ENCODE measurements at places on chromosomes 3 and 15. TPM values are rescaled to one million over a fixed set of nuclear protein-coding genes. Genes with fewer than 3 reads are reported as not detected.
A peak's percentile ranks its signal among the peaks of the same experiment; 100 is the strongest.

DNA sequence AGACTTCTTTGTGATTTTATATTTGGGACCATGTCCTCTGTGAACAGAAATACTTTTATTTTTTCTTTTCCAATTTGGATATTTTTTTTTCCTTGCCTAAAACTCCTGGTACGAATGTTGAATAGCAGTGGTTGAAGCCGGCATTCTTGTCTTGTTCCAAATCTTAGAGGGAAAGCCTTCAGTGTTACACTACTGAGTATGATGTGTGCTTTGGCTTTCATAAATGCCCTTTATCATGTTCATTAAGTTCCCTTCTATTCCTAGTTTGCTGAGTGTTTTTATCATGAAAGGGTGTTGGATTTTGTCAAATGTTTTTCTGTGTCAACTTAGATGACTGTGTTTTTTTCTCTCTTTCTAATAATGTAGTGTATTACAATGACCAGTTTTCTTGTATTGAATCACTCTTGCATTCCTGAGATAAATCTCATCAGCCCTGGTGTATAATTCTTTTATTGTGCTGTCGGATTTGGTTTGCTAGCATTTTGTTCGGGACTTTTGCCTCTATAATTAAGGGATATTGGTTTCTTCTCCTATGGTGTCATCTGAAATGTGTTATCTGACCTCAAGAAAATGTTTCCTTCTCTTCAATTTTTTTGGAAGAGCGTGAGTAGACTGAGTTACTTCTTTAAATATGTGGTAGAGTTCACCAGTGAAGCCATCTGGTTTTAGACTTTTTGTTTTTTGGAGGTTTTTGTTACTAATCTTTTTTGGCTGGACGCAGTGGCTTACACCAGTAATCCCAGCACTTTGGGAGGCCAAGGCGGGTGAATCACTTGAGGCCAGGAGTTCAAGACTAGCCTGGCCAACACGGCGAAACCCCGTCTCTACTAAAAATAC is 33.3 kb downstream of the MAP1A start:
- DNase-seq = peak; percentile 63

- peak; percentile 90 for DNase-seq
Observed at GRCh38 chr15:59190291-59190690, 16.4 kb upstream of the LDHAL6B start.

- no peak for DNase-seq
Observed at GRCh38 chr3:127173516-127174166, 19.3 kb upstream of the PRR23E start.

- no peak for DNase-seq
Observed at GRCh38 chr3:39750712-39751111, 58.7 kb upstream of the MYRIP start.

DNA sequence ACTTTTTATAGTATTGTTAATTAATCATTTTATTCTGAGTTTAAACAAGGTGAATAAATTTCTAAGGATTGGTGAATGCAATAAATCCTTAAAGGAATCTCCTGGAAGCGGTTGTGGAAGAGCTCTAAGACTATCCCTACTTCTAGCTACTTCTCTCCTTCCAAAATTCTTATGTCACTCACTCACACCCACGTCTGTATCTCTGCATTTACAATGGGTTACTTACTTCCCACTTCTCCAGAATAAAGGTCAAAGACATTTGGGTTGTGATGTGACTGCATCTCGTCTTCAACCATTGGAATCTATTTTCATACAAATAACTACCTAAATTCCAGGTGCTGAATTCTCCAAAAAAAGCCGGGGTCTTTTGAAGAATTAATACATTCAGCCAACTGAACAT is 234.2 kb upstream of the MDFIC2 start:
- DNase-seq = no peak

GRCh38 chr3:146524961-146525360 is 19.4 kb downstream of the PLSCR1 start:
- DNase-seq = no peak

DNA sequence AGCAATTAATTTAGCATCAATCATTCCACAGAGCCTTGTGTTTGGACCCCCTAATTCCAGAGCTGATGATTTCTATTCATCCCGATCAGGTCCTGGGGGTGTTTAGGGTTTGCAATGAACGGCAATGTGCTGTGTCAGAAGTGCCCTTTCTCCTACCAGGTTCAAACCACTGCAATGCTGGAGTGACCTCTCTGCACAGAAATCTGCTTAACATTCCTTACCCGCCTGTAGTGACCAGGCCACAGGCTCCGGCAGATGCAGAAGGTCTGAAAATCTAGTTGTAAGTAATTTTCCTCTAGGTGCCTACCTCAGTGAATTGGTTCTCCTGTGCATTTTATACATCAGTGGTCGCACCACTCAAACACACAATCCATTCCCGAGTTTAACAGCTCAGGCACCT is 725.3 kb upstream of the CFAP20DC start:
- no peak for DNase-seq

DNA sequence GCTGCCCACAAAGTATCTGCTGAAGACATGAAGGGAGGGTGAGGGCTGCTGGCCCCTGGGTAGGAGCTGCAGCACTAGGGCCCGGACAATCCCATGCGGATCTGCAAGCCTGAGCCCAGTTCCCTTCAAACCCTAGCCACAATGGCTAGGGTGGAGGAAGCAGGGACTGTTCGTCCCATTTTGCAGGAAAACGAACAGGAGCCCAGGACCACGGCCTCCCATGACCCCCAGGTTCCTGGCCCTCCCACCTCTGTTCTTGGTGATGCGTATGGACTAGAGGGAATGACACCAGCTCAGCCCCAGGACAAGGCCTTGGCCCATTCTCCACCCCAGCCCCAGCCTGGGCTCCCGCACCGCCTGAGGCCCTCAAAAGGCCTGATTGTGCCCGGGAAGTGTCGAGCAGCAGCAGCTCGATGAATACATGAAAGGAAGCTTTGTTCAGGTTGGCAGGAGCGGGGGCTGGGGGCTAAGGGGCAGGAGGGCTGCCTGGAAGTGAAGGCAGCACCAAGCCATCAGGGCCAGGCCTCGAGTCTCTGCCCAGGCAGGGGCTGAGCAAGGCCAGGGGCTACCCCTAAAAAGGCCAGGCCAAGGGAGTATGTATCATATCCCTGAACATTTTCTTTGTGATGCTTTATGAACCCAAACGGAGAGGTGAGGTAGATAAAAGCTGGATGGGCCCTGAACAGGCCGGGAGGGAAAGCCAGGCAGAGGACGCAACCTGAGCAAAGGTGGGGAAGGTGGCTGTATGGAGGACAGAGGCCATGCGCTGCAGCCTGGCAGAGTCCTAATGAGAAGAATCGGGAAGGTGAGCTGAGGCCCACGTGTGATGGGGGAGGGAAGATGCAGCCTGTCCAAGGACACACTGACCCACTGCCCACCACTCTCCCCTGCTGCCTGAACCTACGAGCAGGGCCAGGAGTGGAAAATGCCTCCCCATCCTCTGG is 12.2 kb downstream of the SEMA7A start:
- no peak for DNase-seq

- DNase-seq = no peak
Observed at GRCh38 chr15:55401786-55402246, 6.3 kb downstream of the CCPG1 start.

DNA sequence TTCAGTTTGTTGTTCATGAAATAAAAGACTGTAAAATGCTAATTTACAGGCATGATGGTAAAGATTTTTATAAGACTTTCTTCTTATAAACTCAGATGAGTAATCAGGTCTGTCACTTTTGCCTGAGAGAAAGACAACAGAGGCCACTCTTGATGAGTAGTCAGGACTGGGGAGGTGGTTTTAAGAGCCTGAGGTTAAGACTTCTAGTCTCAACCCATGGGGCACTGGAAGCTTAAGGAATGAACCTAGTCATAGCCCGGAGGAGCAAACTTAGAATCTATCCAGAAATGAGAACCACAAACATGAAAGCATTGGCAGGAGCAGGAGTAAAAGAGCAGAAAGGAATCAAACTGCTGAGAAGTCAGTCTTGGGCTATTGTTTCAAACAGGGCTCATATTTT is 846.3 kb upstream of the ARPP21 start:
- no peak for DNase-seq

DNA sequence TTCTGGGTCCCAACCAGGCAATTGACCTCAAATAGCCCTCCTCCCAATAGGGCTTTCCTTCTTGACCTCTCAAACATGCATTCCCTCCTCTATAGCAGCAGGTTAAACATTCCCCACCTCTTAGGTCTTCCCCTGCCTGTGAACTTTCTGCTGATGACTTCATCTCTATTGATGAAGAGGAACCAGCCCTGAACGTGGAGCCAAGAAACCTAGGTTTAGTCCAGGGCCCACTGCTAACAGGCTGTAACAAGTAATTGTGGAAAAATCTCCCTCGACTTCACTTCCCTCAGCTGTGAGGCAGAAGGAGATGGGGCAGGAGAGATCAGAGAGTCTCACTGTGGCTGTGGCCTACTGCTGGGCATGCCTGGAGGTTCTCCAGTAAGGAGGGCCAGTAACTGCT is 24.7 kb downstream of the ILDR1 start:
- DNase-seq = no peak

DNA sequence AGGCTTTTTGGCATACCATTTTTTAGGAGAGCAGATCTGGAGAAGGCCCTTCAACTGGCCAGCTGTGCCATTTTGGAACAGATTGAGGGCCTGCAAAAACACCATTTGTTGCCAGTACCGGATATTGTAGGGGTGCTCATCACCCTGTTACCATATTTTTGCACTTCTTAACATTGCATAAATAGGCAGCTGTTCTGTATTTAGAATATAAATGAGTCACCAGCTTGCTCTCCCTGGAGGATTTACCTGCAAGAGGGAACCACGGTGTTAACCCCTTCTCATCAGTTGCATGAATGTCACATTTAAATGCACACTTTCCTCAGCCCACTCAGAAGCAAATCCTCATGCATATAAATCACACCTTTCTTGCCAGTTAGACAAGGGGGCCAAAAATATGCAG is 435.6 kb downstream of the ROBO2 start:
- no peak for DNase-seq

- DNase-seq = no peak
Observed at GRCh38 chr3:151016478-151016795, 43.9 kb upstream of the CLRN1 start.

- peak; percentile 58 for DNase-seq
Observed at GRCh38 chr3:59573911-59574310, 524.1 kb upstream of the CFAP20DC start.

DNA sequence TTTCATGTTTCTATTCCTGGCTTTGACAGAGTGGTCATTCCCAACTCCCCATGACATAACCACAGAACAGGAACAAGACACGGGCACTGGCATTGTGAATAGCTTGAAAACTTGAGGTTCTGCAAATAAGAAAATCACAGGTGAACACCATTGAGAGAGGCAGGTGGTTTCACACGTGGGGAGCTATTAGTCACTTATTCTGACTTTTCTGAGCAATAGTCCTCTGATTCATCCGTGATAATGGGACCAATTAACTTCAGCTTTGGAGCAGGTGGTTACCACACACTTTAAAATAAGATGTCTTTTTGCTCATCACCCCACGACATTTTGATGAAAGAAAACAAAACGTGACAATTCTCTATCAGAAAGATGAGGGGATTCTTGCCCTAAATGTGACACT is 224.7 kb downstream of the KLF13 start:
- DNase-seq = no peak

- DNase-seq = no peak
Observed at GRCh38 chr3:141407047-141407446, 38.7 kb downstream of the ZBTB38 start.

GRCh38 chr3:181941250-181941649 is 229.5 kb downstream of the SOX2 start:
- DNase-seq = no peak

Gene SCG5
- total RNA-seq = 0.87 TPM

Gene CCDC80
- 58.4 TPM for total RNA-seq

Gene UBR1
- total RNA-seq = 39.2 TPM

Gene GOLGA6A
- not detected for total RNA-seq

Gene UMPS
- total RNA-seq = 42.2 TPM

Gene TM4SF4
- not detected for total RNA-seq

Gene FRMD4B
- 13.7 TPM for total RNA-seq

Gene GP9
- total RNA-seq = not detected

Gene CCDC39
- total RNA-seq = not detected

Gene GPR62
- total RNA-seq = not detected

Gene LMAN1L
- not detected for total RNA-seq

Gene IQCF5
- total RNA-seq = not detected
